DMS79 treated with DMSO at 0.1 percent for 48 hours (cell line): ENCODE measurements at places on chromosomes 13 and 19.
A peak's percentile ranks its signal among the peaks of the same experiment; 100 is the strongest.

DNA sequence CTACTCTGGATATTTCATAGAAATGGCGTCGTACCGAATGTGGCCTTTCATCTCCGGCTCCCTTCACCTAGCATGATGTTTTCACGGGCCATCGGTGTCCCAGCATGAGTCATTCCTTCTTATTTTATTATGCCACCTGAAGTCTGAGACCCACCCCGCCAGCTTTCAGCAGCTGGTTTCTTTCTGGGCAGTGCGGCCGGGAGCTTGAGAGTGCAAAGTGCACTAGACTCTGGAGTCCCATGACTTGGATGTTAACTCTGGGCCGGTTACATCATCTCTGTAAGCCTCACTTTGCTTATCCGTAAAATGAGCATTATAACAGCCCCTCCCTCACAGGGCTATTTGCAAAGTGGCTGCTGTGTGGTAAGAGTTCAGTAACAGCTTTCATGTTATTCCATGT, 5.8 kb upstream of the KMT5C start:
- peak; percentile 37 for DNase-seq

GRCh38 chr19:31113293-31113692, 235.9 kb downstream of the TSHZ3 start:
- DNase-seq: no peak

- DNase-seq: no peak
Observed at GRCh38 chr13:40540328-40541044, 126.0 kb downstream of the FOXO1 start.

GRCh38 chr19:623175-623916, 10.0 kb downstream of the POLRMT start:
- DNase-seq: no peak

DNA sequence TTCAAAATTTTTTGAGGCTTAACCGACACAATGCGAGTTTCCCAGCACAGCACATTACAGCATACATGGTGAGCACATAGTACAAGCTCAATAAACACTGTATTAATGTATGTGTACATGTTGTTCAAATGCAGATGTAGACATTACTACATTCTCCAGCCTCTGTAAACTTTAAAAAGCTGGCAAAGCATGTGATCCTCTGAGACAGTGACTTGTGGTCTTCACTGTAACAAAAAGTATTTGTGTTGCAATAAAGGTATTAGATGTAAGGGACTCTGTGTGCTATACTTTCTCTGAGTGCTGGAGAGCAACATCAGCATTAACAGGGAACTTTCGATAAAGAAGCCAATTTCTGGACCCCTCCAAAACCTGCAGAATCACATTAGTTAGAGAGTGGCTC, 46.4 kb upstream of the ZNF254 start:
- DNase-seq: no peak

DNA sequence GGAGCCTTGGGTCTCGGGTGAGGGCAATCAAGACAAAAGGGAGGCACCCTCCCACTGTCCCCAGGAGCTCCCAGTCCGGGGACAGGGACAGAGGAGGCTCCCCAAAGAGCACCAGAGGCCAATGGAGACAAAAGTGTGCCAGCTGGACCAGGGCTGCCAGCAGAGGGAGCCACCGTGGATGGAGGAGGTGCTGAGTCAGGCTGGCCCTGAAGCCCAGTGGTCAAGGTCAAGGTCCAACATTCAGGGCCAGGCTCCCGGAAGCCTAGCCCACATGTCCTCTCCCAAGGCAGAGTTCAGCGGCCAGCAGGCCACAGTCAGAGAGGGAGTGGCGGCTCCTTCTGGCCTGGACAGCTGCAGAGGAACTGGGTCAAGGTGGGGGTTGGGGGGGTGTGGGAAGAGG, 8.4 kb downstream of the COL5A3 start:
- DNase-seq: no peak

GRCh38 chr19:5865772-5866171, 4.6 kb downstream of the FUT5 start:
- no peak for DNase-seq

- DNase-seq: no peak
Observed at GRCh38 chr13:30974350-30974749, 41.9 kb downstream of the TEX26 start.

GRCh38 chr19:35644987-35645679, 3.0 kb upstream of the COX6B1 start:
- DNase-seq: peak; percentile 20

DNA sequence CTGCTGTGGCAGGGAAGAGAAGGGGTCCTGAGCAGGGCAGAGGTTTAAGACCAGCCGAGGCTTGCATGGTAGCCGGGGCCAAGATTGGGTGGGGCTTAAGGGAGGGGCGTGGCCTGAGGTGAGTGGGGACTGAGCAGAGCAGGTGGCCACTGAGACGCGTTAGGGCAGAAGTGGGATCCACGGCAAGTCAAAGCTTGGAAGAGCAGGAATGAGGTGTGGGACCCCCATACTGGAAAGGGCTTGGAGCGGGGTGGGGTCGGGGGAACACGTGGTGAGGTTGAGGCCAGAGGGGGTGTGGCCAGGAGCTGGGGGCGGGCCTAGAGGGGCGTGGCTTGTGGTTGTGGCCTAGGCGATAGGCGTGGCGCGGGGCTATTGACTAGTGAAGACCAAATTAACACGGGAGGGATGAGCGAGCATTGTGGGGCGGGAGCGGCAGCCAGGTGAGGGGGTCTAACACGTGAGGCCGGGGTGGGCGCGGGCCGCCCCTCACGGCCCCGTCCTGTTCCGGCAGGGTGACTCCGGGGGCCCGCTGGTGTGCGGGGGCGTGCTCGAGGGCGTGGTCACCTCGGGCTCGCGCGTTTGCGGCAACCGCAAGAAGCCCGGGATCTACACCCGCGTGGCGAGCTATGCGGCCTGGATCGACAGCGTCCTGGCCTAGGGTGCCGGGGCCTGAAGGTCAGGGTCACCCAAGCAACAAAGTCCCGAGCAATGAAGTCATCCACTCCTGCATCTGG, 3.3 kb downstream of the CFD start:
- DNase-seq: no peak

- DNase-seq: no peak
Observed at GRCh38 chr19:41288673-41289530, 21.1 kb upstream of the CCDC97 start.

DNA sequence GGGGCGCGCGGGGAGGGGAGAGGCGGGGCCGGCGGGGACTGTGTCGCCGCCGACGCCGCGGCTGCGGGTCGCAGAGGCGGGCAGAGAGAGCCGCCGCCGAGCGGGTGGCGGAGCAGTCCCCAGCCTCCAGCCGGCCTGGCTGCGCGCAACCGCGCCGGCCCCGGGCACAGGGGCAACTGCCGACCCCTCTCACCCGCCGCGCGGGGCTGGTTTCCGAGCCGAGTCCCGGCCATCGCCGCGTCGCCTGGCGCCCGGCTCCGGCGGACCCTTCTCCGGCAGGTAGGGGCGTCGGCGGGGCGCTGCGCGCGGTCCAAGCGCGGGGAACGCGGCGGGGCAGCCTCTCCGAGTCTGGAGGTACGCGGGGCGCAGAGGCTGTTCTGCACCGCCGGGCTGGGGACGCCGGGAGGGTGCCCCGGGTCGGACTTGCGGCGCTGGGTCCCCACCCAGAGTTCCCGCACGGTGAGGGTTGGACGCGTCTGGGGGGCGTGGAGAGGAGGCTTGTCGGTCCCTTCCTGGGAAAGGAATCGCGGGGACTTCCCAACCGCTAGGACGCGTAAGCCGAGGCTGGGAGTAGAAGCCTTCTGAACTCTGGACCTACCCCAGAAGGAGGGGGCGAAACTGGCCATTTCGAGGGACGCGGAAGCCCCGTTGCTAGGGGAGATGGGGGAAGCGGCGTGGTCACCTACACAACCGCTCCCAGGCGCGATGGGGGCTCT, 133.6 kb upstream of the MYO16 start:
- DNase-seq: no peak

DNA sequence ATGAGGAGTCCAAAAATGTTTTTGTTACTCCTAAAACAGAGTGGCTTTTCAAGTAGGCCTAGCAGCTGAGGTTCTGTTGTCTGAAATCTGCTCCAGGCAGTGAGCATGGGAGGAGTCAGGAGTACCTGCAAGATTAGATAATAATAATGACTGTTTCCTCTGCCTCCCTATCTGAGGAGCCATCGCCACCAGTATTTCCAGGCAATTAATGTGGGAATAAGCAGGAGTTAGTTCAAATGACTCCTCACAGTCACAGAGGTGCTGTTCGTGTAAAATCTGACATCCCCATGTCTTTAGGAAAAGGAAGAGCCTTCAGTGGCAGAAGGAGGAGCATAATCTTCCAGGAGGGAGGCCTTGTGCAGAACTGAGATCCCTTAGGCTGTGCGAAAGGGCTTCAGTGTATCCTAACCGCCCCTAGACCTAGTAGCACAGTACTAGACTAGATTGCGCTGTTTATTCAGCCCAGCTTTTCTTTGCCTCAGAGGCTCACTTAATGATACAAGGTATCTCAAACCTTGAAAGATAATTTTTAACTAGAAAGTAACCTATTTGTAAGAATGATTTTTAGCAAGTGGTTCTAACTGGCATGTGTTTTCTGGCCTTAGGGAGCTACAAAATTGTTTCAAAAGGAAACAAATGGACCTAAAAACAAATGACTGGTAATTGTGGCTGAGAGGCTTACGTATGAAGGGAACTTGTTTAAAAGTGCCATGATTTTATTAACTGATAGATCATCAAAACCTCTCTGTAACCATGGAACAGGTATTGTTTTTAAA, 49.0 kb downstream of the FREM2 start:
- DNase-seq: no peak

- no peak for DNase-seq
Observed at GRCh38 chr13:85772367-85772766, 26.9 kb downstream of the SLITRK6 start.

DNA sequence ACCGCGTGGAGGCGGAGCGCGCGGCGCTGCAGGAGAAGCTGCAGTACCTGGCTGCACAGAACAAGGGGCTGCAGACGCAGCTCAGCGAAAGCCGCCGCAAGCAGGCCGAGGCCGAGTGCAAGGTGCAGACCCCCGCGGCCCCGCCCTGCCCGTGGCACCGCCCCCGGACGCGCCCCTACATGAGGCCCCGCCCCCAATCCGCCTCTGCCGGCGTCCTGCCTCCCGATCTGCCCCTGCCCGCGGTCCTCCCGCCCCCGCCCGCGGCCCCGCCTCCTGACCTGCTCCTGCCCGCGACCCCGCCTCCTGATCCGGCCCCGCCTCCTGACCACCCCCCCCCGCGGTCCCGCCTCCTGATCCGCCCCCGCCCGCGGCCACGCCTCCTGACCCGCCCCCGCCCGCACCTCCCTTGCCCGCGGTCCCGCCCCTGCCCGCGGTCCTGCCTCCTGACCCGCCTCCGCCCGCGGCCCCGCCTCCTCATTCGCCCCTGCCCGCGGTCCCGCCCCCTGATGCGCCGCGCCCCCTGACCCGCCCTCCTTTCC, 11.7 kb downstream of the PRR36 start:
- DNase-seq: no peak

DNA sequence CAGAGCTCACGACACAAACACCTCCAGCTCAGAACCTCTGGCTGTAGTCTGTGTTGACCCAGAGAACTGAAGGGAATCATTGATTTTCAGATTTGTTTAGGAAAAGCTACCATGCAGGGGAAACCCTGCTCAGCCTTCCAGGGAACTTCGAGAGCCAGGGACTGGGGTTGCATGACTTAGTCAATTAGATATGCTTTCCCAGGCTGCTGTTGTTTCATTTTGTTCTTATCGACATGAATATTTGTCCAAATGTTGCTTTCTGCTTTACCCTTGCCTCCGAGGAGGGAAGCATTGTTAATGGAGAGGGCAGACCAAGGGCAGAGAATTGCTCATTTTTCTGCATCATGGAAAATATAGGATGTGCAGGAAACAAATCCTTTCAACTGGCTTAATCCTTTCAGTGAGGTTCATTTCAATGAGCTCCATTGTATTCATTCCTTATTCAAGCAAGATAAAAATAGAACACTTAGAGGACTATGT, 82.5 kb downstream of the KLF5 start:
- no peak for DNase-seq

DNA sequence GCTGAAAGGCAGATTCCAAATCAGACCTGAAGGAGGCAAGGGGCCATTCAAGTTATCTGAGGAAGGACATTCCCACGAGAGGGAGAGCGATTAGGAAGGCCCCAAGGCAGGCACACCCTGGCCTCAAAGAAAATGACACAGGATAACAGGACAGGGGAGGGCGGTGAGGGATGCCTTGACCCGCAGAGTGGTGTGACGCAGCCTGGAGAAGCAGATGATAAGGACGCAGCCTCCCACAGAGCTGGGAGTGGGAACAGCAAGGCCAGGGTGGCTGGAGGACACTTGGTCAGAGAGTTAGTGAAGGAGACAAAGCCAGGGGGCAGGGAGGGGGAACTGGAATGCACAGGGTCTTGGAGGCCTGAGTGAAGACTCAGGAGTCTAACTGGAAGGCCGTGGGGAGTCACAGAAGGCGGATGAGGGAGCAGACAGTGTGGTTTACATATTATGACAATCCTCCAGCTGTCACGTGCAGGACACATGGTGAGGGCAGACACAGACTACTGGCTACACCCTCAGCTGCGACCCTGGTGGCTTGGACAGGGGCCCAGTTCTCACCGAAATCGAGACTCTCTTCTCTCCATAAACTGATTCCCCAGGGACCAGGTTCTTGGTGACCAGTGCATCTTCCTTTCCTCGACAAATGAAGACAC, 5.8 kb upstream of the DYRK1B start:
- no peak for DNase-seq

GRCh38 chr13:109427148-109427547, 359.2 kb downstream of the IRS2 start:
- no peak for DNase-seq

GRCh38 chr13:93477238-93477637, 250.6 kb downstream of the GPC6 start:
- no peak for DNase-seq

DNA sequence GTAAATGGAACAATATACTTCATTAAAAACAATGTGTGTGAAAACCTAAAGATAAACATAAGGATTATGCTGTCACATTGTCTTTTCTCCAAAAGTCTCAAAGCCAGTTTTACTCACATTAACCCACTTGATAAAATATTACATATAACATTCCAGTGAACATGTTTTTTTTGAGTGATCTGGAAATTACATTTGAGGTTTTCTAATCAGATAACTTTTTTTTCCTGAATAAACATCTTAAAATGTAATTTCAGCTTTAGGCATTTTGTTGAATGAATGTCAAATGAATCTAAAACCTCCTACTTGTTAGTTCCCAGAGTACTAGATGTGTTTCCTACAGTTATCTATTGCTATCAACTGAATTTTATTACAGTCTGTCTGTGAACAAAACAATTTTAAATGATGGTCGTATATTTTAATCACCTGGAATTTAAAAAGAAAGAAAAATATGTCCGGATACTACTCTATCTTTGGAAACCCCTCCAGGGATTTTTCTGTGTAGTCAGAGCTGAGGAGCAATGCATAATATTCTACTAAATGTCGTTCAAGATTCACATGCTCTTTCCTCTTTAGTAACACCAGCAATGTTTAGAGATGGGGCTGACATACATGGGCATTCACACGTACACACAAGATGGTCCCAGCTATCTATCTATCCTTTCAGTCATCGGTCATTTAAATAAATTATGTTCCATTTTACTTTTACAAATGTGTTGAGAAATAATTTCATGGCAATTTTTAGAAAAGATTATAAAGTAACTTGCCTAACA, 283.9 kb downstream of the KLF12 start:
- DNase-seq: no peak

- peak; percentile 7 for DNase-seq
Observed at GRCh38 chr19:5804516-5805461, at the start of gene NRTN. Gene NRTN, plus strand, starts transcription at chr19:5805067. Its CDS starts 19,099 bp downstream, at chr19:5824166.
